ENCODE measurements at places on chromosomes 4 and X.

DNA sequence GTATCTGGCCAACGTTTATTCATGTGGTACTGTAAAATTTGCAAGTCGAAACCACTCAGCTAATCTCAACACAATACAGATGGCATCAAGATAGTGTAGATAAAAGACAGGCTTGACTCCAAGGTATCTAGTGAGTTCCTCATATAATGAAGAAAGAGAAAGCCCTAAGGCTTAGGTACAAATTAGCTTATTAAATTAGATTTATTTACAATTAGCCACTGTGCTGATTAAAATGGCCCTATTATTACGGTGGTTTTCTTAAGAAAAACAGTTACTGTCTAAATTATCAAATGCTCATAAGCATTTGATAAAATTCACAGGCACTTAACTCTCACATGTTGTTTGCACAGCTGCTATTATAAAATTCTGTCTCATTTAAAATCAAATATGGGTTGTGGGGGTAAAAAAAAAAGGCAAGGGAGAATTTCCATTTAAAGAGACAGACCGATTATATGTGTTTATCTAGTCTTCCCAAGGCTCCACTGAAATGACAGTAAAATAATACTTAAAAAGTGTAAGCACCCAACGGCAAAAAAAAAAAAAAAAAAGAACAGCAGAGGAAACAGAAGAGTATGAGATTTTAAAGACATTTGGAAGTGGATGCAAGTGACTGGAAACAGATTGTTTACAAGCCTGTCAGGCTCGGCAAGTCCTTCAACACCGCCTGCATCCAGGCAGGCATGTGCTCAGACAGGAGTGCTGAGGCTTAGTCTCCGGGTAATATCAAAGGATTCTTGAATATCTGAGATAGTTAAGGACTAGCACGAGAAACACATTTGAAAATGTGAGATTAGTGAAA, 55.1 kb downstream of the FAM13A start:
- DNase-seq = no peak

- DNase-seq = no peak
Observed at GRCh38 chrX:153441296-153441695, 4.6 kb downstream of the TREX2 start.

DNA sequence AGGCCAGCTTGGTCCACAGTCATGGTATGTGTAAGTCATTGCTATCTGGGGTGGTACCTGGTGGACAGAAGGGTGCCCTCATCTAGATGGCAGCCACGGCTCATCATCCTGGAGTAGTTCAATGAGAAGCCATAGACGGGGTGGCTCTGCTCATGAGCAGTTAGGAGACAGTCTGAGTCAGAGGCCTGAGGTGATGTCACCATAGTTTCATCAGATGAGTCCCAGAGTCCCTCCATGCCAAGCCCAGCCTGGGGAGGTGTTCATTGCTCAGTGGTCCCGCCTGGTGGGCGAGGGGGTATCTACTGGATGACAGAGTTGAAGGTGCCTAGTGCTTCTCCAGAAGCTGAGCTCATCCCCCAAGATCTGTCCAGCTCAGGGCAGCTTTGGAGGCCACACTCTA, 49.8 kb downstream of the DLG3 start:
- no peak for DNase-seq

DNA sequence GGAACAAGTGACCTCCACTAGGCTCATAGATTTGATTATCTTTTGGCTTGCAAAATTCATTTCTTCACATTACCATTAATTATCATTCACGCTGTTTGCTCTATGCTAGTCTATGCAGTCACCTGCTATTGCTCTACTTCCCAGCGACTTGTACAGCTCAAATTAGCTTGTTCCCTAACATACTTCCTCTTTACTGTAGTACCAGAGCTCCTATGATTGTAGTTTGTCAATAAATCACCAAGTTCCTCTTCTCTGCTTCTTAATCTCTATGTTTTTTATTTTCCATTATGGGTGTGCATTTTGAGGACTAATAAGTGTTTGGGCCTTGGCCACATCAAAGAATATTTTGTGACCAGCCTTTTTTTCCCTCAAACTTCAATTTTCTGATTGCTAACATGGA, 6.2 kb upstream of the GSPT2 start:
- DNase-seq = no peak

DNA sequence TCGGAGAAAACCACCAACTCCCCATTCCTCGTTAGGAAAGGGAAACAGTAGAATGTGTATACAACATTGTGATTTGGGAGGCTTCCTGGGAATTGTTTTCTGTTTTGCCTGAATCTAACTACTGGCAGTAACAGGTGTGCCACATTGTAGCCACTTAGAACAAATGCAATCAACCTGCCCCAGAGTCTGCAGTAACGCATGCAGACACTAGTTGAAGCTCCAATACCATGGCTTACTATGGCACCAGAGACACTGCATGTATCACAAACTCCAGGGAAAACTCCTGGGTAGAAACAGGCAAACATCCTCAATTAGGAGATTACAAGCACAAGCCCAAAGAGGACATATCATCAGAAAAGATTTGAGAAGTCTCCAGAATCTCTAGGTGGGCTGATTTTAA, 154.2 kb upstream of the NEIL3 start:
- no peak for DNase-seq

- no peak for DNase-seq
Observed at GRCh38 chr4:81482326-81482725, 10.6 kb upstream of the RASGEF1B start.

DNA sequence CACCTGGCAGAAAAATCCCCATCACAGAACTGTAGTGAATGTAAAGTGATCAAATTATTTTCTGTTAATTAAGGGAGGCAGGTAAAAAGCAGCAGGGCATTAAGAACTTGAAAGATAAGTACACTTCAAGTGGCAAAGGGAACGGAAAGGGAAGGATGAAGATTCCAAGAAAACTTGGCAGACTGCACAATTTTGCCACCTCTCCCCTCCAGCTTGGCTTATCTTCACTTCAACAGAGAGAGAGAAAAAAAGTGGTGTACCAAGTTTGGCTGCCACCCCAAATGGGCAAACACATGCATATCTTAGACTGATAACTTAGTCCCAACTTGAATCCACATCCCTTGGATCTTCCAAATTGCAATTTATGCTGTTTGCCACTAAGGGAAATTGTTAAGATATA, 598.1 kb upstream of the ACTRT1 start:
- no peak for DNase-seq

Measured in putamen (tissue), 1 donor.